ENCODE measurements at places on chromosomes 16 and 17. TPM values are rescaled to one million over a fixed set of nuclear protein-coding genes. Genes with fewer than 3 reads are reported as not detected.

HOXB7 gene
- total RNA-seq, result 0.44 TPM

CFAP97D1 gene
- total RNA-seq, result not detected

GP1BA gene
- 0.15 TPM for total RNA-seq

PRPSAP1 gene
- total RNA-seq, result 38.9 TPM

NOG gene
- 0.13 TPM for total RNA-seq

VAT1L gene
- 7.7 TPM for total RNA-seq

CDRT15 gene
- total RNA-seq, result not detected

TBC1D3C gene
- total RNA-seq, result not detected

- DNase-seq, result peak; percentile 17
These were observed 115.9 kb upstream of the TNRC6C start for GRCh38 chr17:77842528-77843147.

- no peak for DNase-seq
These were observed 29.4 kb downstream of the C16orf87 start for GRCh38 chr16:46801428-46802049.

DNA sequence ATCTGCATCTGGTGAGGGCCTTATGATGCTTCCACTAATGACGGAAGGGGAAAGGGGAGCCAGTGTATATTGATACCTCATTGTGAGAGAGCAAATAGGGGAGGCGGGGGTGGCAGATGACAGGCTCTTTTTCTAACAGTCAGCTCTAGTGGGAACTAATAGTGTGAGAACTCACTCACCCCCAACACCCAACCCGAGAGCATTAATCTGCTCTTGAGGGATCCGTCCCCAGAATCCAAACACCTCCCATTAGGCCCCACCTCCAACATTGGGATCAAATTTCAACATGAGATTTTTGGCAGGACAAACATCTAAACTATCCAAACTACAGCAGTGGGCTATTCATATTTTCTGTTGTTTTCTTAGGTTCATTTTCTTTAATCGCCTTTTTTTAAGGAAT, 54.4 kb downstream of the BPTF start:
- no peak for DNase-seq

- no peak for DNase-seq
These were observed 496.2 kb upstream of the ZFHX3 start for GRCh38 chr16:73543970-73544599.

DNA sequence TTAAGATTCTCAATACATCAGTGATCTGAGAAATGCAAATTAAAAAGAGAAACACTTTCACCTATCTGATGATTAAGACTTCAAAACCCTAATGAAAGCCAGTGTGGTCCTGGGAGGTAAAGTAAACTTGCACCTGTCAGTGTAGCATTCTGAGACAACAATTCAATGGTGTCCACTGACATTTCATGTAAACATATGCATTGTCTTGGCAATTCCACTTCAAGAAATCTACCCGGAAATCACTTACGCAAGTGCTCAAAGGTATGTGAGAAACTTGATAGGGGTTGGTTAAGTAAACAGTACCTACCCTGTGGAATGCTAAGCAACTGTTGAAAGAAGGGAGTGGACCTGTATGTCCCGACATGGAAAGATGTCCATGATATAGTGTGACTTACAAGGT, 2.1 kb downstream of the ST6GALNAC1 start:
- no peak for DNase-seq

DNA sequence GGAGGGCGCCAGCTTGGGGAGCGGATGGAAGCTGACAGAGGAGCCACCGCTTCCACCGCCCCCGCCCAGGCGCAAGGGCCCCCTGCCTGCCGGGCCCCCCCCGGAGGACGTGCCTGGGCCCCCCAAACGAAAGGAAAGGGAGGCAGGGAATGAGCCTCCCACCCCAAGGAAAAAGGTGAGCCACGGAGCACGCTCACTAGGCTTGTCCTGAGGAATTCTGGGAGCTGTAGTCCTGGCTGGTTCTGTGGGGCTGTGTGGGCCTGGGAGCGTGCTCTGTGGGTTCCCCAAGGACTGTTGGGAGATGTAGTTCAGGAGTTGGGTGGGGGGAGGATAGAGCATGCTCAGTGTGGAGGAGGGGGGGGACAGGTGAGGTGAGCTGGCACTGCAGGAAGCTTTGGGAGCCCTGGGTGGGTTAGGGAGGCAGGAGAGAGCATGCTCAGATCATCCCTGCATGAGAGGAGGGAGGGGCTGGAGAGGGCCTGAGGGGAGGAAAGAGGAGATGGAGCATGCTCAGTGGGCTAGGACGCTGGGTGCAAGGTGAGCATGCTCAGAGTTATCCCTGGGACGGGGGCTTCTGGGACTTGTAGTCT, 4.5 kb downstream of the FBXL19 start:
- DNase-seq, result peak; percentile 56

DNA sequence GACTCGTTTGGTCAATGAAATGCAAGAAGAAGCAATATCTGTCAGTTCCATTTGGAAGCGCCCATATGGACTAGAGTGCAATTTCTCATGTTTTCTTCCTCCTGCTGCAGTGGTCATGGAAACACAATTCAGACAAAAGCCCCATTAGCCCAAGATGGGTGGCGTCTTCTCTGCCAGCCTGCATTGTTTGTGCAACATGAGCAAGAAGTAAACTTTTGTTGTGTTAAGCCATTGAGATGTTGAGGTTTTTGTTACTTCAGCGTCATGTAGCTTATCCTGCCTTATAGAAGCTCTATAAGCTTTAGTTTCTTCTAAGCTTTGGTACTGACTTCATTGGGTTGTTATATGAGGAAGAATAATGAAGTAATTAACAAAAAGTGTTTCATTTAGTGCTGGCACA, 137.4 kb downstream of the NPIPB5 start:
- DNase-seq, result no peak

DNA sequence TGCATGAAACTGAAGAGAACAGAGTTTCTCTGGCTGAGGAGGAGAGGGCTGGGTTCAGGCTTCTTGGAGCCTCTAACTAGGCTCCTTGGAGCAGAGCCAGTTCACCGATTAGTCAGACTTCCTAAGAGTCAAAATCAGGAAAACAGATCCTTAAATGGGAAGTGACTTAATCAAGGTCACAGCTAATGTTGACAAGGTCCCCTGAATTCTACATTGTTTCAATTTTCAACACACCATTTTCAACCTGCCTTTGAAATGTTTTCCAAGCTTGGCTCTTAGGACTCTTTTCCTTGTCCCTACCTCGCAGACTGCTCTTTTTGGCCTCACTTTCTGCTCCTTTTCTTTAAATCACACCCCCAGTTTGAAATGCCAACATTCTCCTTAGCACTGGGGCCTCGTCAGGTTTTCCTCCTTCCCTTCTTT, 16.3 kb downstream of the MYL4 start:
- peak; percentile 91 for DNase-seq

GRCh38 chr17:78886954-78887353, 16.0 kb downstream of the CEP295NL start:
- no peak for DNase-seq

All from left cardiac atrium (tissue), 4 donors.